ENCODE measurements at places on chromosomes 12 and 14.

GRCh38 chr14:34554540-34555250 is 15.2 kb upstream of the EAPP start:
- DNase-seq = no peak

DNA sequence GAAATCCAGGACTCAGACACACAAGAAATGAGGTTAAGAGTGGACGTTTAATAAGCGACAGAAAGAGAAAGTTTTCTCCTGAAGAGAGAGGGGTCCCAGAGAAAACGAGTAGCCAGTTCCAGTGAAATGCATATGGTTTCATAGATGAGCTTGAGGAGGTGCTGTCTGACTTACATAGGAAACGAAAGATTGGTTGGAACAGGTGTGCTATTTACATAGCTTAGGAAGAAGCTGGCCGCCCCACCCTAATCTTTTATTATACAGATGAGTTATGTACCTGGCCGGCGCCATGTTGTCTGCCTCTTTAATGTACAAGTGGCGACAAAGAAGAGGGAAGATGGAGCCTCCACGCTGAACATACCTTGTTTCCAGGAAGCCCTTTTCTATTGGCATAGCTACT is 223.0 kb downstream of the SLC6A15 start:
- DNase-seq = no peak

DNA sequence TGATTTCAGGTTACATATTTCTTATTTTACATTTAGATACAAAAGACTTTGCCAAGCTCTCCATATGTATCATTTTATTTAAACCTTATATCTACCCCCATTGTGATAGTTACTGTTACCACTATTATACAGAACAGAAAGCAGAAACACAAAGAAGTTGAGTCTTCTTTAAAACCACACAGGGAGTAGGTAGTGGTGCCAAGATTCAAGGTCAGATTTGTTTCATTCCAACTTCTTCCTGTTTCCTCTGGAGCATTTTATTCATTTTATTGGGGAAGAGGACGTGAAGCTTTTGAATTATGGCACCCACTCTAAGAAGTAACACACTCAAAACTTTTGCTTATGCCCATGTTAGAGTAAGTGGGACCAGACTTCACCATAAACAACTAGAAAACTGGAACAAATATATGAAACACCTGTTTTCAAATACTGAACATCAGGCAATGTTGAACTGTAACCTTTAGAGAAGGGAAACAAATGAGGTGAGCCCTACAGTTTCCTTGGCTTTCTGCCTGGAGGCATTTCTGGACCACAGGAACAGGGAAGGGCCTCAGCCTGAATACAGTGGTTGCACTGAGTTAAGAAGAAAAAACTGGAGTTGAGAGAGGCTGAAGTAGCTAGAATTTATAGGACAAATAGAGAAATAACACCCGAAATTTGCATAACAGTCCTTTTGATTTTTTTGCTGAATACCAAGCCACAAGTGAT is 160.4 kb upstream of the SSTR1 start:
- no peak for DNase-seq

DNA sequence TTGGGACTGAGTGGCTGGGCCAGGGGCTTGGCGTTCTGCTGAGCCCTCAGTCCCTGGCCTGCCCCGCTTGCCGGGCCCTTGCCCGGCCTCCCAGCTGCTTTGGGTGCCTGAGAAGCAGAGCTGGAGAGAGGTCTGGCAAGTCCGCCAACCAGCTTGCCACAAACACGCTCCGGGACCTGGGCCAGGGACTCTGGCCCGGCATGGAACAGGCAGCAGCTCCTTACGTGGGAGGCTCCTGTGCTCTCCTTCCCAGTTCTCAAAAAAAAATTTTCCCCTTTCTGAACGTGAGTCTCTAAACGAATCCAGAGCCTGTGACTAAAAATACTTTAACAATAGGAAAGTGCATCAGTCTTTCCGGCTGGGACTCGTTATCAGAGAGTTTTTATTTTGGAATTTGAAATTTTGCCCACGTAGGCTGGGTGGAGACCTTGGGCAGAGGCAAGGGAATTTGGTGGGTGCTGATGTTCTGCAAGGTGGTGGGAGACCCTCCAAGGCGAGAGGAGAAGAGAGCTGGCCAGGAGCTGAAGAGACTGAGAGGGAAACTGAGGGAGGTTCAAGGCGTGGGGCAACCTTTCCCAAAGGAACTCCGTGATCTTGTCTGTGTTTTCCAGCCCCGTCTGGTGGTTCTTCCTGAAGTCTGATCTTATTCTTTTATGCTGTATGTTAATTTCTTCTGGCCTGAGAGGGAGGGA is 6.8 kb upstream of the NR4A1 start:
- no peak for DNase-seq

DNA sequence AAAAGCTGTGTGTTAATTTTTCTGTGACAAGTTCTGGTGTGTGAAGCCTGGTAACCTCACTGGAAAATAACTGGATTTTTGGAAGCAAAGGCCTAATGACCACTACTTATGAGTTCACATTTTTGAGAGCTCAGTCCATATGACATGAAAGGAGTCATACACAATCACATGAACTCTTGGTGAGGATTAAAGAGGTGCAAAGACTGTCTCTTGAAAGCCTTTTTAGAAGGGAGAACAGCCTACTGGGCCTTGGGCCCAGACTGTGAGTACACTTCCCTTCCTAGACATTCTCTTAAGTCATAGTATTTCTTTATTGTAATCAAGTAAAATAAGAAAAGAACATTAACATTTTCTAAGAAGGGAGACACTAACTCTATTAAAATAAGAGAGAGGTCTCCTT is 176.1 kb downstream of the BCAT1 start:
- no peak for DNase-seq

GRCh38 chr14:59265808-59266207 is 77.3 kb downstream of the DAAM1 start:
- no peak for DNase-seq

GRCh38 chr12:116615141-116615861 is 56.1 kb downstream of the MAP1LC3B2 start:
- no peak for DNase-seq

GRCh38 chr12:94202245-94203180 is 54.1 kb downstream of the PLXNC1 start:
- DNase-seq = no peak

GRCh38 chr14:21268617-21269251 is 508 bp downstream of the HNRNPC start:
- no peak for DNase-seq

GRCh38 chr12:88600272-88600671 is 20.0 kb upstream of the KITLG start:
- DNase-seq = no peak
